Kidney (tissue), 22 donors: ENCODE measurements at places on chromosomes 6 and 20. TPM values are rescaled to one million over a fixed set of nuclear protein-coding genes. Genes with fewer than 3 reads are reported as not detected.
A peak's percentile ranks its signal among the peaks of the same experiment; 100 is the strongest.

GRCh38 chr20:38036366-38036765 lies 2.8 kb downstream of the RPRD1B start:
- DNase-seq = no peak

GRCh38 chr6:157238346-157238745 lies 85.0 kb downstream of the TMEM242 start:
- DNase-seq = no peak

DNA sequence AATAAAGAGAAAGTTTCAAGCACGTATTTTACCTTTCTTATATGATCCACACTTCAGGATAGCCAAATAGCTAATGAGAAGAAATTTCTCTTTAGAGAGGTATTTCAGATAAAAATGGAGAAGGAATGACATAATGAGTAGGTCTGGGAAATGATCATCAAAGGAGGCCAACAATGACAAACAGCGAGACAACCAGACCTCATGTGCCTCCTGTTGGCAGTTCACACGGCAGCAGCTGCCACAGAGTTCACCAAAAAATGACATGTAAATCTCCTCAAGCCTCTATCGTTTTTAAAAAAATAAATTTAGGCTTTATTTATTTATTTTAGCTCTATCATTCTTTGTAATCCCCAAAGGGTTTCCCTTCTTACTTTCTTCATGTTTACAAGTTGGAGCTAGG lies 47.7 kb downstream of the SLC2A12 start:
- DNase-seq = no peak

The BPIFB2 gene
- total RNA-seq = not detected

The LRRC73 gene
- total RNA-seq = 1.5 TPM

DNA sequence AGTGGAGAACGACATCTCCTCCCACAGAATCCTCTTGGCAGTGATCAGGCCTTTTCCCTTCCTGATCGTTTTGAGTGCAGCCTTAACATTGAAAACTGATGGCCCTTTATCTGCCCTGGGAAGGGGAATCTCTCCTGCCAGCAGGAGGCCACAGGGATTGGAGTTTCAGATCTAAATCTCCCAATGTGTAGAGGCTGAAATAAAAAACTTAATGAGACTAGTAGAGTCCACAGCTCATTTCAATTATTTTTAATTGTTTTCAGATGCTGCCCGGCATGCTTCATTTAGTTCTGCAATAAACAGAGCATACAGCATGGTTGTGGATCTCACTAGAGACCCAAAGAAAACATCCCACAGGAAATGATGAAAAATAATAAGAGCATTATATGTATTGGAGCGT lies 662.2 kb upstream of the HS3ST5 start:
- DNase-seq = no peak

DNA sequence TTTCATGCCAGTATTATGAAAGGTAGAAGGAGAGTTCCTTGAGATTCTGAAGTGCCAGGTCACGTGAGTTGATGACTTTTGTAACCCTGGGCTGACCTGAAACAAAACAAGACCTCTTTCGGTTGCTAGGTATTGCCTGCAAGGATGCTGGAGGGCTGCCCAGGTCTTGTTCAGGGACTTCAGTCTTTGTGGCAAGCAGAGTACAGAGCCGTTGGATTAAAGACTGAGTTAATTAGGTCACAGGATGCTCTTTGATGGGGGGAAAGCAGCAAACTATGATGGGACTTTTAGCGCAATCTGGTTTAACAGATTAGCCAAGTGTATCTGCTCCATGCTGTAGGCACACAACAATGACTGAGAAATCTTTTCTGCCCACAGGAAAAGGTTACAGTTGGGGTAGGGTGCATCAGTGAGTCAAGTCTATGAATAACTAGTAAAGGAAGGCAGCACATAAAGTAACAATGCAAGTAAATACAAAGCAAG lies 12.8 kb upstream of the ELOVL5 start:
- DNase-seq = peak; percentile 40

The DSP gene
- total RNA-seq = 96.2 TPM

The FNDC1 gene
- 1.3 TPM for total RNA-seq

The ENPP4 gene
- 28.8 TPM for total RNA-seq

DNA sequence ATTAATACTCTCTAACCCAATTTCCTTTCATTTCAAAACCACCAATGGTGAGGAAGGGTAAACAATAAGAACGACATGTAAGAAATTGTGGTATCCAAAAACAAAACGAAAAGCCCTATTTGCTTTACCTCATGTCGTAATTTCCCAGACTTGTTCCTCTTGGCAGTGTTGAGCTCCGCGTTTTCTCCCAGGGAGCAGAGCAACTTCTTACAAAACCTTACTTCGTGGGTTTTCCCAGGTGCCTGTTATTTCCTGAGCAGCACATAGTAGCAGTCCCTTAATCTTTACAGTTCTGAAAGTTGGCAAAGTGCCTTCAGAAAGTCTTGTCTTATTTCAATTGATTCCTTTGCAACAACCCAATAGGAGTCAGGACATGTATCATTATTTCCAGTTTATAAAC lies 207.9 kb upstream of the MARCKS start:
- no peak for DNase-seq

DNA sequence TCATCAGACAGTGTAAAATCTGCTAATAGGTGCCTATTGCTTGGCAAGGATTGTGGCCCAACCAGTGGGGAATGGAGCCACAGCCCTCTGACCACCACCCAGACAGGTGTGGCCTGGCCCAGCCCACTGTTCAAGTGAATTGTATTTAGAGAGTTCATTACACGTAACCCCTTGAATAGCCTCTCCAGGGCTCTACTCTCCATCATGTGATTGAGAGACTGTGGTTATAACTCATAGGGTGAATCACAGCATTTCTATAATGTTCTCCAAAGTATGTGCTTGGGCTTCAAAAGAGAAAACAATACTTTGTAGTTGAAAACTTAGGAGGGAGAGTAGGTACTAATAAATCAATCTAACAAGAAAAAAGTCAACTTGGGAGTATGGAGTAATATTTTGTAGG lies 38.4 kb downstream of the ALDH8A1 start:
- no peak for DNase-seq

The LTB gene
- 18.5 TPM for total RNA-seq

The OPRM1 gene
- not detected for total RNA-seq

The PRRT1 gene
- 2.4 TPM for total RNA-seq

The NR2E1 gene
- total RNA-seq = not detected

- peak; percentile 79 for DNase-seq
Observed at GRCh38 chr20:22684072-22684762, 99.8 kb upstream of the FOXA2 start.

The CNKSR3 gene
- 63.1 TPM for total RNA-seq

GRCh38 chr6:135813401-135813800 lies 38.1 kb upstream of the PDE7B start:
- no peak for DNase-seq

The FGD2 gene
- total RNA-seq = 49.5 TPM

GRCh38 chr6:98056955-98057354 lies 773.9 kb upstream of the MMS22L start:
- peak; percentile 45 for DNase-seq

- no peak for DNase-seq
Observed at GRCh38 chr6:2793534-2794151, 28.4 kb downstream of the WRNIP1 start.

- DNase-seq = no peak
Observed at GRCh38 chr6:144334150-144334708, 49.1 kb downstream of the UTRN start.

GRCh38 chr20:19807946-19808330 lies 49.9 kb downstream of the RIN2 start:
- no peak for DNase-seq

DNA sequence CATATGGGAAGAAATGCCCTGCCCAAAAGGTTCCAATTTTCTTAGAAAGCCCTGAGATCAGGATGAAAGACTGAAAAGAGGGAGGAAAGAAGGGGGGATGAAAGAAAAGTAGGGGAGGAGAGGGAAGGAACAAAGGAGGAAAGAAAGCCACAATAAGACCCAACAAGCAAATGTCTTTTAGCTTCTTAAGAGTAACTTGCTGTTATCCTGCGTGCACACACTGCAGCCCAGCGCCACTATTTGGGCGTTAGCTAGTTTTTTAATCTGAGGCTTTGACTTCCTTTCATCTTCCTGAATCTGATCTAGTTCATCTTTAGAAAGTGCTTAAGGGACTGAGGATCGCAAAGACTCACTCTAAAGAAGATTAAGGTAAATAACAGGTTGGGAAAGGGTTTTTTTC lies 77.4 kb upstream of the HDDC2 start:
- no peak for DNase-seq

- no peak for DNase-seq
Observed at GRCh38 chr6:4935975-4936680, 67.7 kb downstream of the RPP40 start.

GRCh38 chr6:143528164-143528811 lies 16.8 kb upstream of the FUCA2 start:
- DNase-seq = no peak

GRCh38 chr6:46948699-46949098 lies 27.0 kb upstream of the ADGRF5 start:
- DNase-seq = no peak

The SPDEF gene
- total RNA-seq = 0.19 TPM

The SMOC2 gene
- total RNA-seq = 13.1 TPM

The IL17A gene
- not detected for total RNA-seq

DNA sequence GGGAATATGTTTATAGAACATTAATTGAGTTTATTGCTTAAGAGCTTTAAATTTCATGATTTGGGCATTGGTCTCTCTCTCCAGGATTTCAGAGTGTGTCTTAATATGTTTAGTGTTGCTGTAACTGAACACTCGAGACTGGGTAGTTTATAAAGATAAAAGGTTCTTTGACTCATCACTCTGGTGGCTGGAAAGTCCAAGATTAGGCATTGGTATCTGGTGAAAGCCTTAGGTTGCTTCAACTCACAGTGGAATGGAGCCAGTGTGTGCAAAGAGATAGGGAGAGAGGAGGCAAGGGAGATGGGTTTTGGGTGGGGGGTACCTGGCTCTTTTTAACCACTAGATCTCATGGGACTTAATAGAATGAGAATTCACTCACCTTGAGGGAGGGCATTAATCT lies 35.6 kb upstream of the DTNBP1 start:
- DNase-seq = no peak

DNA sequence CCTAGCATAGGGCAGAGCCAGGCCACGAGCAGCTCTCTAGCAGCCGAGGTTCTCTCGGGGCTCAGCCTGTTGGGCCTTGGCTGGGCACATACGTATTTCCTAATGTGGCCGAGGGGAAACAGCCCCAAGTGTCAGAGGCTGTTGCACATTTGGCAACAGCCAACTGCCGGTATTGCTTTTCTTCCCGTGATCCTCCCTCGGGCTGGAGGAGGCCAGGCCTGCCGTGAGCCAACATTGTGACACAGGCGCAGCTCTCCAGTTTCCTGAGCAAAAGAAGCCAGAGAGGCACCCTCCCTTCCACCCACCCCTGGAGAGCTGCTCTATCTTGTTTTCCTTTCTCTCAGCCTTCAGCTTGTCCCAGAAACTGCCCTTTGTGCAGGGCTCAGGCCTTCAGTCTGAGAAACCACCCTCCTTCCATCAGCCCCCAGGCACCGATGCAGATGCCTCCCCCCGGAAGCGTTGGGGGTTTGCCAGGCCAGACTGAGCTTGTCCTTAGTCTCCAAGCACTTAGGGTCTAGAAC lies 5.1 kb upstream of the BPI start:
- DNase-seq = peak; percentile 49

The BMP7 gene
- 1.6 TPM for total RNA-seq

The ADGRG6 gene
- total RNA-seq = 32.8 TPM

GRCh38 chr6:5109436-5109835 lies 24.3 kb downstream of the PPP1R3G start:
- DNase-seq = no peak

- DNase-seq = no peak
Observed at GRCh38 chr20:5535125-5535756, 215.0 kb upstream of the SHLD1 start.

DNA sequence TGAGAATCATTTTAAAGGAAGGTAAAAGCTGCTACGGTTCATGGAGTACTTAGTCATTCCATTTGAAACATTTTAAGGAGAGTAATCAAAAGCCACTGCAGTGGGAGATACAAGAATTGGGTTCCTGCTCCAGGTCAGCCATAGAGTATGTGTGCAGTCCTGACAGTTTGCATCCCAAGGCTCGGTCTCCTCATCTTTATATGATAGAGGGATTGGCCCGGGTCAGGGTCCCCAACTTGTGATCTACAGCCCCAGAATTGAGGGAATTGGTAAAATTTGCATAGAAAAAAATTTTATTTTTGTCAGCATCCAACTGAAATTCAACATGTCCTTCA lies 147.4 kb upstream of the PRND start:
- DNase-seq = no peak

The CDSN gene
- 0.13 TPM for total RNA-seq

DNA sequence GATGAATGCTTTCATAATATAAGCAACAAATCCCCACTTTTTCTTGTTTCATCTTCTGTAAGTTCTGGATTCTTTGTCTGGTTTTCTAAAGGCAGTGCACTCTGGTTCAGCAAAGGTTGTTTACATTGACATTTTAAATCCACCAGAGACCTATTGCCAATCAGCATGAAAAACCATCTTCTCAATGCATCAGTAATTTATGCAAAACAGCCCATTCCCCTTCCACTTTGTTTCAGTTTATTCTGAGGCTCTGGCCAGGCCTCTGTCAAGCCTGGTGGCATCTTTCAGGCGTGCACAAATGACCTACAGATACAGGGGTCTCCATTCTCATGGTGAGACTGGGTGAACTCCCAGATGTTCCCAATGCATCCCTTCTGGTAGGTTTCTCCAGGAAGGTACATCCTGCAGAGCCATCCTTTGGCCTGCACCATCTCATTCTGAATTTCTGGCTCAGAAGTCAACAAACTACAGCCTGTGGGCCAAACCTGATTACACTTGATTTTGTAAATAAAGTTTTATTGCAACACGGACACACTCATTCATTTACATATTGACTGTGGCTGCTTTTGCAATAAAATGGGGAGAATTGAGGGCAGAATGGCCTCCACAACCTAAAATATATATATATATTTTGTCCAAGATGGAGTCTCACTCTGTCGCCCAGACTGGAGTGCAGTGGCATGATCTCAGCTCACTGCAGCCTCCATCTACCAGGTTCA lies 405.4 kb downstream of the PREX1 start:
- DNase-seq = no peak

DNA sequence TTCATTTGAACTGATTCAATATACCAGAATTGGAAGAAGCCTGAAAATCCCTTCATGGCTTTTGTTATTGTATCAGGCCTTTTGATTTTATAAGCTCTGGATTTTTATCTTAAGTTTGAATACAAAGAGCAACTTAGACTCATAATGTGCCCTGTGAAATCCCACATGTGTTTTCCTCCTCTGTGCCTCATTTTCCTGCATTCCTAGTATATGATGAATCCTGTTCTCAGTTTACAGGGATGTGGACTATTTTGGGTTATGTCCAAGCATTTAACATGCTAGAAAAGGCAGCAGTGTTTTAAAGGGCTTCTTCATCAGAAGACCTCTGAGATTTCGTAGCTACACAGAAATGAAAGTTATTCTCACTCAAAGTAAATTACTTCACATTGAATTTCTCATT lies 455.0 kb downstream of the RFPL4B start:
- peak; percentile 29 for DNase-seq

The MOCS1 gene
- 25.9 TPM for total RNA-seq

The AVP gene
- not detected for total RNA-seq

GRCh38 chr6:7139835-7140470 lies 32.2 kb downstream of the RREB1 start:
- DNase-seq = no peak
